Stimulated activated CD8-positive, alpha-beta memory T cell treated with anti-CD3 and anti-CD28 coated beads, Interleukin-7, amount 100 ng/mL, for 4 hours (primary cell): ENCODE measurements at places on chromosomes 2 and 18.
A peak's percentile ranks its signal among the peaks of the same experiment; 100 is the strongest.

DNA sequence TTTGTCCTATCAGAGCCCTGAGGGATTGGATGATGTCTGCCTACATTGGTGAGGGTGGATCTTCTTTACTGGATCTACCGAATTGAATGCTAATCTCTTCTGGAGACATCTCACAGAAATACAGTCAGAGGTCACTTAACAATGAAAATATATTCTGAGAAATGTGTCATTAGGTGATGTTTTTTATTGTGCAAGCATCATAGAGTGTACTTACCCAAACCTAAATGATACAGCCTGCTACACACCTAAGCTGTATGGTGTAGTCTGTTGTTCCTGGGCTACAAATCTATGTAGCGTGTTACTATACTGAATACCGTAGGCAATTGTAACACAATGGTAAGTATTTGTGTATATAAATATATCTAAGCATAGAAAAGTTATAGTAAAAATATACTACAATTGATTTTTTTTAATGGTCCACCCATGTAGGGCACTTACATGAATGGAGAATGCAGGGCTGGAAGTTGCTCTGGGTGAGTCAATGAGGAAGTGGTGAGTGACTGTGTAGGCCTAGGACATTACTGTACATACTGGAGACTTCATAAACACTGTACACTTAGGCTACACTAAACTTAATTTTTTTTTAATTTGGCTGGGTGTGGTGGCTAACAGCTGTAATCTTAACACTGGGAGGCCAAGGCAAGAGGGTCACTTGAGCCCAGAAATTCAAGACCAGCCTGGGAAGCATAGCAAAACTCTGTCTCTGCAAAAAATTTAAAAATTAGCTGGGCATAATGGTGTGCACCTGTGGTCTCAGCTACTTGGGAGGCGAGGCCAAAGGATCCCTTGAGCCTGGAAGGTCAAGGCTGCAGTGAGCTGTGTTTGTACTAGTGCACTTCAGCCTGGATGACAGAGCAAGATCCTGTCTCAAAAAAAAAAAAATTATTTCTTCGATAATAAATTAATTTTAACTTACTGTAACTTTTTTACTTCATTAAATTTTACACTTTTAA is 226.3 kb upstream of the UBE2E3 start:
- no peak for DNase-seq

- DNase-seq = no peak
Measured at GRCh38 chr2:234289834-234290590, 206.9 kb downstream of the ARL4C start.

- DNase-seq = no peak
Measured at GRCh38 chr2:179186126-179186525, 78.5 kb downstream of the SESTD1 start.

- DNase-seq = no peak
Measured at GRCh38 chr2:8107621-8108378, 574.1 kb upstream of the ID2 start.

DNA sequence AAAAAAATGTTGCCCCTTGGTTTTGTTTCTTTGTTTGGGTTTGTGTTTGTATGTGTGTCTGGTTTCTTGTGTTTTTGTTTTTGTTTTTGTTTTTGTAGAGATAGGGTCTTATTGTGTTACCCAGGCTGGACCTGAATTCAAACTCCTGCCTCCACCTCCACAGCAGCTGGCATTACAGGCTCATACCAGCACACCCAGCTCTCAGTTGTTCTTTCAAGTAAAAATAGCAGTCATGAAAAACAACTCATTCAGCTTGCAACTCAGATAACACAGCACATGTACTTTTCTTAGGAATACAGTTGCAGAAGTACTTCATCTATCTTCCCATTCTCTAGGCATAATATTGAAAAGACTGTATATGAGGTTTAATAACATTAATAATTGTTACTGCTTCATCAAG is 37.0 kb downstream of the ZC3H8 start:
- no peak for DNase-seq

DNA sequence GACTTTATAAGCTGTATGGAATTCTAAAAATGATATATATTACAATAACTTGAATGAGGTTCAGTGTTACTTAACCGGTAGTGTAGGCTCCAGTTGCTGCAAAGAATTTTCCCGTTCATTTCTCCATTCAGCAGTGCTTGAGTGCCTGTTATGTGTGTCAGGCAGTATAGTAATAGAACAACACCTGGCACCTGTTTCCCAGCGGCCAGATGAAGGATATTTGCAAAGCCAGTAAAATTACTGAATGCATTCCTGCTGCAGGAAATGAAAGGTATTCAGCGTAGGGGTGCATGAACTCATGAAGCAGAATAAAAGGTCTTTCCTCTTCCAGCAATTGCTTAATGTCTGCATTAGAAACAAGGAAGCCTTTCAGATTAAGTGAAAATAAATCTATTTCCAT is 18.8 kb downstream of the YPEL5 start:
- no peak for DNase-seq

- no peak for DNase-seq
Measured at GRCh38 chr2:203744091-203744490, 37.7 kb downstream of the CD28 start.

- peak; percentile 62 for DNase-seq
Measured at GRCh38 chr2:73984922-73985307, 205 bp downstream of the TET3 start.

DNA sequence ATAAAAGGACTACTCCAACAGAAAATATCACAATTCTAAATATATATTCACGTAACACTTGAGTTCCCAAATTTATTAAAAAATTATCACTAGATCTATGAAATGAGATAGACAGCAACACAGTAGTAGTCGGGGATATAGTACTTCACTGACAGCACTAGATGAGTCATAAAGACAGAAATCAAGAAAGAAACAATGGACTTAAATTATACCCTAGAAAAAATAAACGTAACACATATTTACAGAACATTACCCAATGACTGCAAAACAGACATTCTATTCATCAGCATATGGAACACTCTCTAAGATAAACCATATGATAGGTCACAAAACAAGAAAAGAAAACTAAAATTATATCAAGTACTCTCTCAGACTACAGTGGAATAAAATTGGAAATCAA is 429.4 kb downstream of the MBD2 start:
- DNase-seq = no peak

DNA sequence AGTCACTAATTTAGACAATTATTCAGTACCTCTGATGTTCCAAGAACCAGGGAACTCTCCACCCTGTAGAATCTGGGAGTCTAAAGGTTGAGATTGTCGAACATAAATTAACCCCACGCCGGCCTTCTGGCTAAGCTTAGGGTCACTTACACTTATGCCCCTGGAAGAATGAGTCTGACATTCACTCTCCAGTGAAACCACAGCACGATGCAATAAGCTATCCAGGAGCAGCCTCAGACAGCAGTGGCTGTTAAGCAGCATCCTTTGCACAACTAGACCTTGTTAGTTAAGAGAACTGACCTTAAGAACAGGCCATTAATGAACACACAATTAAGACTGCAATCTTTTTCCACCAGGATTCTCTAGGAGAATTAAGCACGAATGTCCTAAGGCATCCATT is 25.0 kb downstream of the SH3YL1 start:
- no peak for DNase-seq

- no peak for DNase-seq
Measured at GRCh38 chr2:159201360-159202063, 85.0 kb downstream of the WDSUB1 start.

DNA sequence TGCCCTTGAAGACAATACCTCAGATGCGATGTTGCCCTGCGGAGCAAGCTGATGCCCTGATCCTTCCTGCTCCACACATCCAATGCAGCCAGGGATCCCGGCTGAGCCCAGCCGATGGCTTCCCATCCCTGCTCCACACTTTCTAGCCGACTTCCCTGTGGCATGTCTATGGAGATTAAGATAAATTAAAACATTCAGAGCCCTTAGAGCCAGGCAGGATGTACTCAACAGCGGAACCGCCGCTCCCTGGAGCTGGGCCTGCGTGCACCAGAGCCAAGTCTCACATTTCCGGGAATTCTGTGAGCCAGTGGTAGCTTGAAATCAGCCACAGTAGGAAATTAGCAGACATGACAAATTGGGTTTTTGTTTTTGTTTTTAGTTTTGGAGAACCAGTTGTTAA is 620.6 kb downstream of the GALR1 start:
- no peak for DNase-seq

DNA sequence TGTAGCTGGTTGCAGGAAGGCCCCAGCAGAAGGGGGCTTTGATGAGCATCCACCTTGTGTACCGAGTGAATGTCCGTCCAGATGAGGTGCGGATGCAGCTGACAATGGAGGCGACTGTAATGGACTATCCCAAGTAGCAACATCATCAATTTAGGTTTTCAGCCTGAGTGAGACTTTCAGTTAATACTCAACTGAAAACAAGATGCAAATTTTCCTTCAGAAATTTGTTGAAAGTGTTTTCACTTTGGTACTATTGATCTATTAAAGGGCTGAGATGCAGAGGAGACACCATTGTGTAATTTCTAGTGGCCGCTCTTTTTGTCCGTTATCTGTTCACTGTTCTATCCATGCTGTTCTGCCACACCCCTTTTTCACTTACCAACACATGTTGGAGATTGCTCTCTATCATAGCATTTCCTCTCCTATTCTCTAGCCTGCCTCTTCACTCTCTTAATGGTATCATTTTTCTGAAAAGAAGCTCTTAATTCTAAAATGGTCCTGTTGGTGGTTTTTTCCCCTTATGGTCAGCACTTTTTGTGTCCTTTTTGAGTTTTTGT is 12.0 kb upstream of the CASP8 start:
- DNase-seq = no peak

- no peak for DNase-seq
Measured at GRCh38 chr2:161761160-161761559, 136.9 kb downstream of the SLC4A10 start.

GRCh38 chr2:233852056-233852455 is 2.3 kb downstream of the HJURP start:
- no peak for DNase-seq

GRCh38 chr2:95530734-95531133 is 46.2 kb upstream of the TRIM43B start:
- no peak for DNase-seq

GRCh38 chr2:120699292-120699691 is 36.4 kb upstream of the GLI2 start:
- no peak for DNase-seq

DNA sequence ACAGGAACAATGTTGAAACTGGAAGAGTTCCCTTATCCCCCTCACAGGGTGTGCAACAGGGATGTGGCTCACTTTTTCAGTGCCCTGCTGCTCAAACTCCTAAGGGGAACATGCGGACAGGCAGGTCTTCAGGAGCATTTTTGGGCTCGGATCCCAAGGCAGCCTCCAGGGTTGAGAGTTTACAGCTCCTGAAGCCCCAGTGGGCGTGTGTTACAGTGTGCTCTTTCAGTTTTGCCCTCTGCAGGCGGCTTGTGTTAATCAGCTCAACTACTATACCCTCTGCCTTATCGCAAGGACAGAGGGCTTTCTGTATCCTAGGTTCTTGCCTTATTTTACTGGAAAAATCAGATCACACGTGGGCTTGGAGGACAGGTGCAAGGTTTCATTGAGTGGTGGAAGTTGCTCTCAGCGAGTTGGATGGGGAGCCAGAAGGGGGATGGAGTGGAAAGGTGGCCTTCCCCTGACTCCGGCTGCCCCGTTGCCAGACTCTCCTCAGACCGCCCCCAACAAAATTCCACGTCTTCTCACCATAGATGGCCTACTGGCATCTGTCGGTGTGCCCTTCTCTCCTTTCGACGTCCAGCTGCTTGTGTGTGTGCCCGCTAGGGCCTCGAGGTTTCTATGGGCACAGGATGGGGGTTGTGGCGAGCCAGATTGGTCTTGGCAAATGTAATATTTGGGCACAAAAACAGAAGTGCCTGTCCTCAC is 541.9 kb downstream of the TMX3 start:
- DNase-seq = no peak

GRCh38 chr2:176579608-176580007 is 310.4 kb downstream of the MTX2 start:
- DNase-seq = no peak

DNA sequence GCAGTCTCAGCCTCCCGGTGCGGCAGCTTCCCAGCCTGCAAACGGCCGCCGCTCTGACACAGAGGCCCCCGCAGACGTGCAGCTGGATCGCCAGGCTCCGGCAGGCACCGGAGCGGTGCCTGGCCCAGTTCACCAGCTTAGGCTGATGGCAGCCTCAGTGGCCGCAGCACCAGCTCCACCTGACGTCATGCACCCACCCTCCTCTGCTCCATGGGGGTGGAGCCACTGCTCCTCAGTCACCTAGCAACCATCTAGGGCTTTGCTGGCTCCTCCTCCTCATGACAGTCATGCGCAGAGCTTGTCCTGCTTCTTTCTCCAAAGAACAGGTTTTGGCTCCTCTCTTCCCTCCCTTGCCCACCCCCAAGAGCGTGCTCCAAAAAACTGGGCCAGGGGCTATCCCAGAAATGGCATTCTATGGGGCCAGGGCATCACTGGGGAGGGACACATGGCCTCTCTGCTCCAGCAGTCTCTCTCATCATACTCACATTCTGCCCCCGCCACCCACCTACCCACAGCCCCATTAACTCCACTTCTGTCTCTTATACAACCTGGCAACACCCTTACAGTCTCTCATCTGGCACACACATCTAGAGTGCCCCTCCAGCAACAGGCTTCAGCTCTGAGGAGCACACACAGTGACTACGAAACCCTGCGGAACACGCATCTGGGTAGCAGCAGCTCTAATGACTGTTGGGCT is 5.5 kb downstream of the DCTN1 start:
- no peak for DNase-seq

DNA sequence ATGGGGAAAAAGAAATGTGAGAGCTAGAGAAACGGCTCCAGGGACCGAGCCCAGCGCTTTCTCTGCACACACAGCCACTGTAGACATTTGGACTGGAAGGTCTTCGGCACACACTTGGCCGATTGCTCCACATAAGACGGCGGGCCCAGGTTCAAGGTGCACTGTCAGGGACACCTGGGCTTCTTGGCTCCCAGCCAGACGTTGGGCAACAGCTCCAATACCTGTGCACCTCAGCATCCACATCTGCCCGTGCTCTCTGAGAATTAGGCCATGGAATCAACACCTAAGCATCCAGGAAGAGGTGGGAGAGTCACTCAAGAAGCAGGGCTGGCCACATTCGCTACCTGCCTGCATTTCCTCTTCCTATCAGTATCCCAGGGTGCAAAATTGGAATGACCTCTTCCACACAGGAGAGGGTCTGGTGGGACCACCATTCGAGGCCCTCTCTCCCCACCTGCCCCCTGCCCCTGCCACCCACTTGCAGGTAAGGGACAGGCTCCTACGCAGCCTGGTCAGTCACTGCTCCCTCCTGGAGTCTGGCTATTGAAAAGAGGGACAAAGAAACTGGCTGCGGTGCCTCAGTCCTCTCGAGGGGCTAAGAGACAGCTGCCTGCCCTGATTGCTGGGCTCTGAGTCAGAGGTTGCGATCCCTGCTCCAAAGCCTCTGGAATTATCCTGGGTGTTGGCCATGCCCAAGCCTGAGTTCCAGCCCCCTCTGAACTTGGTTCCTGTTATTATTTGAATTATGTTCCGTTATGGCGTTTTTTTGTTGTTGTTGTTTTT is 40.1 kb upstream of the TAF1B start:
- DNase-seq = no peak

- no peak for DNase-seq
Measured at GRCh38 chr2:33412920-33413319, 63.5 kb upstream of the RASGRP3 start.

DNA sequence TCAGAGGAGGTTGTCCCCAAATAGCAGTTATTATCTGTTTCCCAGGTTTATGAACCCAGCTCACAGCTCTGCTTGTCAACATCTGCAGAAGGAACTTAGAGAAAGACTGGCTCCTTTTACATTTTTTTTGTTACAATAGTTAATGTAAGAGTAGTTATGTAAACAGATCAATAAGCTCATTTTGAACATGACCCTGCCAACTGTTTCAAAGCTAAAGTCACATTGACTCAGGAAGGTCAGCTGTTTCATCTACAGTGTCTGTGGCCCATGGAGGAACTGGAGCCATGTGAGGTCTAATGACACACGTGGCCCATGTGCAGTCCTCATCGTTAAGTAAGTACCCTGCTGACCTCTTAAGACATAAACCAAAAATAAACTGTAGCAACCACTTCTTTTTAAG is 97.1 kb downstream of the SH3RF3 start:
- DNase-seq = no peak
